Tongue (tissue), 3 donors: ENCODE measurements at places on chromosomes 7 and 10.

- no peak for DNase-seq
Observed at GRCh38 chr10:78130966-78131710, 97.5 kb downstream of the RPS24 start.

GRCh38 chr10:44993922-44994751 lies 6.6 kb upstream of the ZNF22 start:
- no peak for DNase-seq

GRCh38 chr7:151430391-151431205 lies 9.3 kb downstream of the CRYGN start:
- DNase-seq: no peak

DNA sequence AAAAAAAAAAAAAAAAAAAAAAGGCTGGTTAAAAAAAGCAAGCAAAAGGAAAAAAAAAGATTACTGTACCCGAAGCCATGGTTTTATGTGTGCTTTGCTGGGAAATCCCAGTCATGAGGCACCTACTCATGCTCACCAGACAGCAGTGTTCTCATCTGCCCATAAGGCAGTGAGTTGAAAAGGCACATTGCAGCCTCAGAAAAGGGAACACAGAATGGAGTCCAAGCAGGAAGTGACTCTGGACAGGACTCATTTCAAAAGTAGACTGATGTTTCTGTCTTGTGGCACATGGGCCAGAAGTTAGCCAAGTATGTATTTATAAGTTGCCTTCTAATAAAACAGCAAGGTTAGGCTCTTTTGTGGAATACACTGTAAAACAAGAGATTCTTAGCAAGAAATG lies 40.2 kb downstream of the PDSS1 start:
- no peak for DNase-seq

DNA sequence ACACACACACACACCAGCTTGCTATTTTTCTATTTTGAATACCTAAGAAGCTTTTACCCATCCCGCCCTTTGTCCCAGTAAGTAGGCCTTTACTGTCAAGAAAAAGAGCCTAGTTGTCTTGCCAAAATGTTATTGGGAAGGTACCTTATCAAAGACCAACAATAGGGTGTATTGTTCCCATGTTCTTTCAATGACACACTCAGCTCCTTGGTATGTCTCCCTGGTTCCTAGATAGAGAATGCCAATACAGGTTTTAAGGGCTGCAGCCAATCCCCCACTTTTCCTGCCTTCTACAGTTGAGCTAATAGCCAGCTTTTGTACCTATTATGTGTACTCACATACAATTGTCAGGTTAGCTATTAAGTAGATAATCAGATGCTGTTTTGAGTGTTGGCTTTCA lies 92.0 kb upstream of the LRRTM3 start:
- DNase-seq: no peak

- DNase-seq: no peak
Observed at GRCh38 chr7:30657131-30657530, 25.1 kb downstream of the CRHR2 start.

DNA sequence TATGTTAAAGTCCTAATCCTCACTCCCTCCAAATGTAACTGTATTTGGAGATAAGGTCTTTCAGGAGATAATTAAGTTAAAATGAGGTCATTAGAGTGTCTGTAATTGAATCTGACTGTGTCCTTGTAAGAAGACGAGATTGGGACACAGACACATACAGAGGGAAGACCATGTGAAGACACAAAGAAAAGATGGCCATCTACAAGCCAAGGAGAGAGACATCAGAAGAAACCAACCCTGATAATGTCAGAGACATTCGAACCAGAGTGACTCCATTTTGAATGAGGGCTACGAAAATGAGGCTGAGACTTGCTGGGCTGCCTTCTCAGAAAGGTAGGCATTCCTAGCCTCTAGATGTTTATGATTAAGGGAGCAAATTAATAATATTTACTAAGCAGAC lies 542 bp upstream of the SAMD9L start:
- DNase-seq: no peak

GRCh38 chr10:14435976-14436632 lies 105.4 kb upstream of the FRMD4A start:
- no peak for DNase-seq

DNA sequence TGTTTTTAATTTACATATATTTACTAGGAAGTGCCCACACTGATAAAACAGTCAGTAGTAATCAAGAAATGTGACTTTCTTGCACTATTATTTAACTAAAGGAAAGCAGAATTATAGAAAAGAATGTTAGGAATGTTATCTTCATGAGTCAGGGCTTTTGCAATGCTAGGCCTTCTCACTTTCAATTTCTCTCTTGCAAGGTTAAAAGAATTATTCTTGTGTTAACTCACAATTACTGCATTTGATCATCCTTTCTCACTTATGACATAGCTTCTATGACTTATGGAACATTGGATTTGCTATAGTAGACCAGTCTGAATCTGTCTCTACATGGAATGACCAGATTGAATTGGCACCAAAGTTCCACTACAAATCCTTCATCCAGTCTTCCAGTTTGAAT lies 192.4 kb downstream of the SDK1 start:
- DNase-seq: no peak
